HCT116 (cell line): ENCODE measurements at places on chromosomes 5 and 9.

- DNase-seq: no peak
Observed at GRCh38 chr5:82593481-82593880, 315.3 kb upstream of the RPS23 start.

GRCh38 chr9:38215465-38215864, 146.4 kb upstream of the SHB start:
- no peak for DNase-seq

DNA sequence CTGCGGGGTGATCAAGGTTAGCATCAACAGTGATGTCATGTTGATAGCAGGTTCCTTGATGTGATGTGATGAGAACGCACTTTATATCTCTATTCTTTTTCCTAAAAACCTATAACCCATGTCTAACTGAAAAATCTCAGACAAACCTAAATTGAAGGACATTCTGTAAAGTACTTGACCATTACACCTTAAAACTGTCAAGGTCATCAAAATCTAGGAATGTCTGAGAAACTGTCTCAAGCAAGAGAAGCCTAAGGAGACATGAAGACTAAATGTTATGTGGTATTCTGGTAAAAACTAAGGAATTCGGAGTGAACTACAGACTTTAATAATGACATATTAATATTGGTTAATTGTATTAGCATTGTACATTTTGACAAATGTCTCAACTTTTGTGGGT, 170.0 kb downstream of the AOPEP start:
- no peak for DNase-seq

- DNase-seq: no peak
Observed at GRCh38 chr5:162068412-162068811, 839 bp downstream of the GABRG2 start.

- no peak for DNase-seq
Observed at GRCh38 chr9:130288393-130288792, 22.8 kb downstream of the HMCN2 start.

DNA sequence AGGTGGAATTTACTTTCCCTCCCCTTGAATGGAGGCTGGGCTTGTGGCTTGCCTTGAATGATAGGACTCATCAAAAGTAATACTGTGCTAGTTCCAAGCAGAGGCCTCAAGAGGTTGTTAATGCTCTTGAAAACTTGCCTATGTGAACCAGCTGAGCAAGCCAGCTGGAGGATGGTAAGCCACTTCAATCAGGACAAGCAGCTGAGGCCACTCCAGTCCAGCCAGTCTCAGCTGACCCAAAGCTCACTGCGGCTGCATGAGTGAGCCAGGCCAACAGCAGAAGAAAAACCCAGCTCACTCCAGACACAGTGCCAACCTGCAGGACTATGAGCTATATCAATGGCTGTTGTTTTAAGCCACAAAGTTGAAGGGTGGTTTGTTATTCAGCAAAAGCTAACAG, 182.8 kb downstream of the MCTP1 start:
- no peak for DNase-seq

GRCh38 chr9:35844628-35845270, 15.7 kb downstream of the TMEM8B start:
- peak; percentile 26 for DNase-seq

GRCh38 chr9:89483592-89484474, 14.1 kb downstream of the SEMA4D start:
- DNase-seq: no peak

DNA sequence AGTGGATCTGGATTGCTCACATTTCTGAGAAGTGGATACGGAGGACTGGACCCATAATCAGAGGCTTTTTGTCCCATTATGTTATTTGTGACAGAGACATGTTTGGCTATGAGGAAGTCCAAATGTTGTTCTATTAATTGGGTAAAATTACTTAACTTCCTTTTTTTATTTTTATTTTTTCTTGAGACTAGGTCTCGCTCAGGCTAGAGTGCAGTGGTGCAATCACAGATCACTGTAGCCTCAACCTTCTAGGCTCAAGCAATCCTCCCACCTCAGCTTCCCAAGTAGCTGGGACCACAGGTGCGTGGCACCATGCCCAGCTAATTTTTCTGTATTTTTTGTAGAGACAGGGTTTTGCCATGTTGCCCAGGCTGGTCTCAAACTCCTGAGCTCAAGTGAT, 11.9 kb upstream of the PGGT1B start:
- DNase-seq: no peak

DNA sequence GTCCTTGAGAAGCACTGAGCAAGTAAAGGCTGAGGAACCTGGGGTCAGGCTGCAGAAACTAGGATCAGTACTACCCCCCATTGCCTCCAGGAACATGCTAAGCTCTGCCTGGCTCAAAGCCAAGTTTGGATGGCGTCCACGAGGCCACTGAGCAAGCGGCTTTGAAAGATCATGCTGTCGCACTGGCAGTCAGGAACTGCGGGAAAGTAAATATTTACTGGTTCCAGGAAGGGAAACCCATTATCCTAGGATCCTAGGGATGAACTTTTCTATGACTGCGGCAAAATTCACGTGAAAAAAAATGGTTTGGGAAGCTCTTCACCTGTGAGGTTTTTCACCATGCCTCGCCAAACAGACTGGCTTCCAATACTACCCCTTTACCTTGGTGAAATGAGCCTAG, 75.3 kb upstream of the PJA2 start:
- DNase-seq: no peak
